Breast epithelium (tissue), 4 donors: ENCODE measurements at places on chromosomes 2 and 18. TPM values are rescaled to one million over a fixed set of nuclear protein-coding genes. Genes with fewer than 3 reads are reported as not detected.

GRCh38 chr2:132279344-132279743, 117.6 kb upstream of the ANKRD30BL start:
- H3K4me3 ChIP-seq = no peak overlapping the region
- DNase-seq = no peak
- no peak overlapping the region for H3K27ac ChIP-seq
- H3K36me3 ChIP-seq = no peaks in the 10 kb centered on the region
- no peaks in the 10 kb centered on the region for H3K4me1 ChIP-seq

DNA sequence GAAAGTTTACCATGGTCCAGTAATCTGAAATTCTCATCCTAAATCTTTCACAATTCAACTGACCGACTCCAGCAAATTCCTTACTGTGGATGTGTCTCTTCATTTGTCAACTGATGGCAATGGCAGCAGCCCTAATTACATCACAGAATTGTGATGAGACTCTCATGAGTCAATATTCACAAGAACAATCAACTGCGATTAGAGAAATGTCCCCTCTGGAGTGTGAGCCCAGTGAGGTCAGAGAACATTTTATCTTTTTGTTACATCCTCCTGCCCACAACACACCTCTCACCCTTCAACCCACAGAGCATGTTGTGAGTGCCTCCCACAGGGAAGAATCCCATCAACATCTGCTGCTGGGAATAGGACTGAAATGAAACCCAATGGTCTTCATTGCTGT, 73.6 kb downstream of the CD226 start:
- H3K27me3 ChIP-seq = no peaks in the 10 kb centered on the region
- H3K4me3 ChIP-seq = no peak overlapping the region
- DNase-seq = no peak
- H3K27ac ChIP-seq = no peak overlapping the region

DNA sequence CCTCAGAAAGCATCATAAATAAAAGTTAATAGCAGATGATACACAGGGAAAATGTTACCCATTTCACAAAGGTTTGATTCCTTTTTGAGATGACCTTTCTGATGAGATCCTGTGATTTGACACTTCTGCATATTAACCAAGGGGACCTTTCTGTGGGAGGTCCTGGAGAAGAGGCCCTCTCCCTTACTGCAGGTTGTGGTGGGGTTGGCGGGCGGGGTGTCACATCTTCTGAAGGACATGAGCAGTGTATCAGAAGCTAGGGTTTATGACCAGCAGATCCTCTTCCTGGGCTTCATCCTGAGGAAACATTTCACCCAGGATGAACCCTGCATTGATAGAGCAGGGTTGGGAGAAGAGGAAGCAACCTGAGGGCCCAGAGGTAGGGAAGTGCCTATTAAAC, 37.2 kb upstream of the SCLY start:
- H3K4me3 ChIP-seq = no peak overlapping the region
- no peak overlapping the region for H3K27ac ChIP-seq

- H3K36me3 ChIP-seq = no peaks in the 10 kb centered on the region
- H3K4me1 ChIP-seq = peaks cover 6% of the 10 kb centered on the region
- DNase-seq = no peak
- H3K27ac ChIP-seq = no peak overlapping the region
These were observed 53.0 kb upstream of the SLC39A10 start for GRCh38 chr2:195603998-195604397.

Gene TSPYL6
- total RNA-seq = not detected

Gene RAB17
- 43.9 TPM for total RNA-seq

Gene MAPK4
- total RNA-seq = 1.9 TPM

GRCh38 chr18:30623401-30624065, 419.0 kb downstream of the DSC3 start:
- H3K27ac ChIP-seq = no peak overlapping the region
- no peaks in the 10 kb centered on the region for H3K36me3 ChIP-seq
- H3K4me3 ChIP-seq = no peak overlapping the region
- no peaks in the 10 kb centered on the region for H3K27me3 ChIP-seq
- no peaks in the 10 kb centered on the region for H3K4me1 ChIP-seq
- no peak for DNase-seq

- no peak for DNase-seq
- no peaks in the 10 kb centered on the region for H3K4me1 ChIP-seq
- H3K36me3 ChIP-seq = no peaks in the 10 kb centered on the region
- H3K27ac ChIP-seq = no peak overlapping the region
- no peaks in the 10 kb centered on the region for H3K27me3 ChIP-seq
- no peak overlapping the region for H3K4me3 ChIP-seq
These were observed 140.4 kb downstream of the CALCRL start for GRCh38 chr2:187307606-187308005.

GRCh38 chr18:29164993-29165599, 988.2 kb upstream of the CDH2 start:
- DNase-seq = no peak
- no peak overlapping the region for H3K27ac ChIP-seq
- H3K4me1 ChIP-seq = no peaks in the 10 kb centered on the region
- H3K4me3 ChIP-seq = no peak overlapping the region
- no peaks in the 10 kb centered on the region for H3K27me3 ChIP-seq

Gene AGXT
- total RNA-seq = not detected

Gene ADCYAP1
- 0.33 TPM for total RNA-seq

Gene GREB1L
- 6.6 TPM for total RNA-seq

DNA sequence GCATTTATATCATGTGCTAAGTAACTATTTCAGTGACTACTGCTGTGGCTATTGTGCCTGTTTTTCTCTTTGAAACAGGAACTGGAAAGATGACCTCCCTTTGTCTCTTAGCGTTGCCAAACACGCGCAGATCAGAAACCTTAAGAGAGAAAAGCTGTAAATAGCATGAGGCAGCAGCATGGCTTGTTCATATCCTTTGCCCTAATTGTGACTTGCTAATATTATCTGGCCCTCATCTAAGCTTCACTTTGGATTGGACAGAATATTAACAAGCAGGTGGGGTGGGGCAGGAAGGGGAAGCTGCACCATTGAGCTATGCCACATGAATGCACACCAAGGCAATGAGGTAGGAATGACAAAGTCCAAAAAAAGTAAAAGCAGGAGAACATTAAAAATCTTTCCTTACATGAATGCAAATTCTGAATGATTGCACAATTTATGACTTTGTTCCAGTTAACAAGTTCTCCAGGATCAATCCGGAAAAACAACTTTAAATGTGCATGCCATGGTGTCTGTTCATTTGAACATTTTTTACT, 128.4 kb downstream of the IRS1 start:
- peak overlapping the region; percentile 63 for H3K27ac ChIP-seq
- no peak for DNase-seq
- H3K4me3 ChIP-seq = no peak overlapping the region
- no peaks in the 10 kb centered on the region for H3K36me3 ChIP-seq
- no peaks in the 10 kb centered on the region for H3K4me1 ChIP-seq
- no peaks in the 10 kb centered on the region for H3K27me3 ChIP-seq

DNA sequence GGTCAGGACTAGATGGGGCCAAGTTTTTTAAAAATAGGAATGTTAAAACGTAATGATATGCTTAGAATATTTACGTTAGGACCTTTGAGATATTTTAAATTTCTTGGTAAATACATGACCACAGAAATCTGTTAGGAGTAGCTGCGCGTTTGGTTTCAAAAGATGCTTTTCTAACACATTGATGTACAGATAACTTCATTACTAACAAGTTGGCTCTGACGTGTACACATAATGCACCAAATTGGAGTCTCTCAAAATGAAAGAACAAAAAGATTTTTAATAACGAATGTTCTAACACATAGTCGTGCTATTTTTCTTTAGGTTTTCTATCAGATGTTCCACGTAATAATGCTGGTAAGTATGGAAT, 608 bp downstream of the PHOSPHO2 start:
- H3K4me3 ChIP-seq = peak overlapping the region; percentile 98
- H3K27ac ChIP-seq = peak overlapping the region; percentile 98
- H3K36me3 ChIP-seq = no peaks in the 10 kb centered on the region
- H3K27me3 ChIP-seq = no peaks in the 10 kb centered on the region
- no peaks in the 10 kb centered on the region for H3K4me1 ChIP-seq

- no peak for DNase-seq
- H3K27ac ChIP-seq = no peak overlapping the region
- H3K27me3 ChIP-seq = no peaks in the 10 kb centered on the region
- no peaks in the 10 kb centered on the region for H3K36me3 ChIP-seq
- no peak overlapping the region for H3K4me3 ChIP-seq
These were observed 23.4 kb upstream of the CERS6 start for GRCh38 chr2:168432565-168433186.

DNA sequence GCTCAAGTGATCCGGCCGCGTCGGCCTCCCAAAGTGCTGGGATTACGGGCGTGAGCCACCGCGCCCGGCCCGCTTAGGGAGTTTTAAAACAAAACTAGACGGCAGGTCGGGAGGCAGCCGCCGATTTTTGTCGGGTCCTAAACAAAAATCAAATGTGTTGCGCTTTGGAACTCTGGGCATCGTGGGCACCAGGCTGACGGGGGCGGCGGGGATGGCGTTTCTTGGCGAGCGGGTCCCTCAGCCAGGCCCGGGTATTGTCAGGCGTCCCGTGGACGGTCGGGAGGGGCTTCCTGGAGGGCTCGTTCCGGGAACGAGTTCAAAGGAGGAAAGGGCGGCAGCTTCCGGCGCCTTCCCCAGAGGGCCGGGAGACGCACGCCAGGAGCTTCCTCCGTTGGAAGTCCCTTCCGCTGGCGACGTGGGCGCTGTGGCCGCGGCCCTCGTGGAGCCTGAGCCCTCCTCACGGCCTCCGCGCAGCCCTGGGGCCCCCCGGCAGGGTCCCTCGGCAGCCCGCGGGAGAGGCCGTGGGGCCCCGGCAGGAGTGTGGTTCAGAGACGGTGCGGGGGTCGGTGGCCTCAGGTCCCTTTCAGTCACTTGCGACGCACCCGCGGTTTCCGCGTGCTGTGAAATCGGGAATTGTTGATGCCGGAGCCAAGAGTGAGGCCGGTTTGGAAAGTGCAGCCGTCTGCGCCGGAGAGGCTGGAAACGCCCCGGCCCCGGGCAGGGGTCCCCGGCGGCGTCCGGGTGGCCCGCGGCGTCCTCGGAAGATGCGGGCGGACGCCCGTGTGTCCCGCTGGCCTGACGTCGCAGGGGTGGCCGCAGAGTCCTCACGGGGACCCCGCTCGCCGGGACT, 59.3 kb downstream of the EMILIN2 start:
- no peaks in the 10 kb centered on the region for H3K27me3 ChIP-seq
- H3K36me3 ChIP-seq = peaks cover 7% of the 10 kb centered on the region
- H3K4me1 ChIP-seq = no peaks in the 10 kb centered on the region
- H3K4me3 ChIP-seq = peak overlapping the region; percentile 69
- peak overlapping the region; percentile 72 for H3K27ac ChIP-seq

Gene POTEC
- total RNA-seq = not detected

- H3K36me3 ChIP-seq = no peaks in the 10 kb centered on the region
- no peaks in the 10 kb centered on the region for H3K27me3 ChIP-seq
- H3K4me3 ChIP-seq = no peak overlapping the region
- no peak for DNase-seq
These were observed 1425.6 kb upstream of the PIK3C3 start for GRCh38 chr18:40529478-40529877.

DNA sequence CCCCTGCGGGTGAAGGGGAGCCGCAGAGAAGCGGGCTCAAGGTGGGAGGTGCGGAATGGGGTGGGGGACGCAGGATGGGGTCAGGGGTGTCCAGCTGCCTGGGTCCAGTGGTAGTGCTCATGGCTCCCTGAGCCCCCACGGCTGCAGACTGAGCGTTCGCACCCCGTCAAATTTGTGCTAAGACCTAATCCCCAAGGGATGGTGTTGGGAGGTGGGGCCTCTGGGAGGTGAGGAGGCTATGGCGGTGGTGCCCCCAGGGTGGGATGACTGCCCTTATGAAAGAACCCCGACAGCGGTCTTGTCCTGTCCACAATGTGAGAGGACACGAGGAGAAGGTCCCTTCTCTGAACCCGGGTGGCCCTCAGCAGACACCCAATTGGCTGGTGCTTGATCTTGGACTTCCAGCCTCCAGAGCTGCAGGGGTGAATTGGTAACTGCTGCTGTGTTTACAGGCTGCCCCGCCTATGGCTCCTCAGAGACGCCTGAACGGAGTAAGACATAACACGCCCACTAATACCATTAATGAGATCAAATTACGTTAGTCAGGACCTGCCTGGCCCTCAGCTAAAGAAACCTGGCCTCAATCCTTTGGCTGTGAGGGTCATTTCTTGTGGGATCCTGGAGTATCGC, 42.6 kb downstream of the PXDN start:
- H3K27me3 ChIP-seq = no peaks in the 10 kb centered on the region
- H3K36me3 ChIP-seq = no peaks in the 10 kb centered on the region
- H3K27ac ChIP-seq = peak overlapping the region; percentile 19
- no peak for DNase-seq

GRCh38 chr2:235594041-235594440, 100.2 kb downstream of the AGAP1 start:
- DNase-seq = no peak
- H3K27ac ChIP-seq = no peak overlapping the region
- no peaks in the 10 kb centered on the region for H3K4me1 ChIP-seq
- H3K4me3 ChIP-seq = no peak overlapping the region

DNA sequence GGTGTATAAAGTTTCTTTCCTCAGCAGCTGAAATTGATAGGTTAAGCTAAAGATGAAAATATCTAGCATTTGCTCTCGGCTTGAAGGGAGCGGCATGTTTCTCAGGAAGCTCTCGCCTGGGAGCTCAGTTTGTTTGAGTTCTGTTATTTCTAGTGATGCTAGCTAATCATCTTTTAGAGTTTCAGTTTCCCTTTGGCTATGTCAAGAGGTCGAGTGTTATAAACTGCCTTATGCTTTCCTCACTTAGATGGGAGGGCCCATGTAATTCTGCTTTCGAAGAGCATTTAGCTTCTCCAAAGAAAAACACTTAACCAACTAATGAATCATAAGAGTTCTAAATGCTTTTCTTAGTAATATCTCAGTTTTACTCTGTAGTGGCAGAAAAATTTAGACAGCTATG, 33.6 kb downstream of the PLCL1 start:
- DNase-seq = no peak
- H3K27ac ChIP-seq = no peak overlapping the region
- H3K27me3 ChIP-seq = no peaks in the 10 kb centered on the region
- no peaks in the 10 kb centered on the region for H3K4me1 ChIP-seq
- H3K4me3 ChIP-seq = peak overlapping the region; percentile 20
